ENCODE measurements at places on chromosomes 4 and X.
A peak's percentile ranks its signal among the peaks of the same experiment; 100 is the strongest.

DNA sequence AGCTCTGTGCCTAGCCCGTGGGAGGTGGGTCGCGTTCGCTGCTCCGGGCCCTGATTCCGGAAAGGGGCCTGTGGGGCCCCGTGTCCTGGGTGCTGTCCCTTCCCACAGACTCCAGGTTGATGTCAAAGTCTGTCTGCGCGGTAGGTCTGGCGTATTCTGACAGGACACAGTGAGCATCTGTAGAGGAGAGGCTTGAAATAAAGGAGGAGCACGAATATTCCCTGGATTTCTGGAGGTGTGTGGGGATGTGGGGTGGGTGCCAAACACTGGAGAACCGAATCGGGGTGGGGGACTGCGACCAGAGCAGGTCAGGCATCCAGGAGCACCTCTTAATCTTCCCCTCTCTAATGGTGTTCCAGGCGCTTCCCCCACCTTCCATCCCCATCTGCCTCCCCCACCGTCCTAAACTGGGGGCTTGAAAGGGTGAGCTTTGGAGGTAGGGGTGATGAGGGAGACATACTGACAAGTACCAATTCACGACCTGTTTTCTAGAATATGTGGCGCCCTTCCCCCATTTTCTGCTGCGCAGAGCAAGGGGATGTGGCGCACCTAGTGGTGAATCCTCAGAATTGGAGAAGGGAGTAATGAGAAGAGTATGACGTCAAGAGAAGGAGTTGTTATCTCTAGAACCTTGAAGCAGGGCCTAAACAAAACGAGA is 877 bp downstream of the GPRASP1 start:
- DNase-seq = peak; percentile 69

DNA sequence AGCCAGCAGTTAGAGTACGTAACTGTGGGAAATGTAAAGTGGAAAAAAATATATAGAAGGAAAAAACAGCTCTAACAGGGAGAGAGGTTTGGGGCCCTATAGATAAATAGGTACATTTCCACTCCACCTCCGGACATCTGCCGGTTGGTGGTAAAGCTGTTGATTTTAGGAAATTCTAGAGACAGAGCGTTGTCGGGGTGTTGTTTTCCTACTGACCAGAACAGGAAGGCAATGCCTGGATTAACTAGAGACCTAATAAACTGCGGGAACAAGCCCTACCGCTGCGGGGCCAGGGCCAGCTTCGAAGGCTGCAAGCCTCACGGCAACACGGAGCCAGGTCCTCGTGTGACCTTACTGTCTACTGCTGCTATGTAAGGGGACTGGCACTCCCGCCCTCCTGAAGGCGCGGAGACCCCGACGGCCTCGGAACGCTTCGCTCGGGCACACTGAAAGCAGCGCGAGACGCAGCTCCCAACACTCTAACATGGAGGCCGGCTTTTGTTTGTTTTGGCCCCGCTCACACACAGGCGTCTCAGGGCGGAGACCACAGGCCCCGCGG is 702 bp upstream of the CDKN2AIP start:
- DNase-seq = no peak

DNA sequence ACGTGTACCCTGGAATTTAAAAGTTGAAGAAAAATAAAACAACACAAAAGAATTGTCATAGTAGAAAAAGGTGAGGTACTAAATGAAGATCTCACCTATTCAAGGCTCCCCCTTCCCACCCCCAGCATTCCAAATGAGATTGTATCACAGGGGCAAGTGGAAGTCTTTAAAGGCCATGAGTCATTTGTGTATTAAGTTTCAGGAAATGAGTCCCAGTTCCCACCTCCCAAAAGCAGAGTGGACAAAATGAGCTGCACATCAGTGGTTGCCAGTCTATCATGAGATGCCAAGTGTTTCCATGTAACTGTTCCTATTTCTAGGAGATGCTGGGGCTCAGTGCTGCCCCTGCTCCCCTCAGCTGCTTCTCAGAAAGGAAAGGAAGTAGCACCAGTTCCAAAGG is 20.1 kb downstream of the ARHGEF9 start:
- no peak for DNase-seq

DNA sequence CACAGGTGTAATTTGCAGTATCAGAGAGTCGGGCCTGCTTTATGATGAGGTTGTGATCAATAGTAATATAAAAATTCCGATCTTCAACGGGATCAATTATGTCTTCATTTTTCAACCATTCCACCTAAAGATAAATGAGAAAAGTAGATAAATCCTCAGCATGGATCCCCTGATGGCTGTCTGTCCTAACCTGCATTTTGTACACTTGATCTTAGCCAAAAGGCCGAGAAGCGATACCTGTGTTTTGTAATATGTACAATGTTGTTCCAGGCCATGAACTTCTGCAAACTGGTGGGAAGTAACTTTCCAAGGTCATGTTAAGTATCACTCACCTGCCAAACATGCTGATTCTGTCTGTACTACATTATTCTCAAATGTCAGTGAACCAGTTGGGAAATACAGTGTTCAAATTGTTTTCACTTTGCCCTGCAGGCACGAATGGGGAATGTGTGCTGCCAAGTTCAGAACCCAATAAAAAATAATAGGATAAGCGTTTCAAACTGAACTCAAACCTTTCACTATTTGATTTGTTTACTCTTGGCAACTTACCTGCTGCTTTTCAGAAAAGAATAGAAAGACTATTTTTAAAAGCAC is 298.1 kb downstream of the UNC5C start:
- DNase-seq = no peak

DNA sequence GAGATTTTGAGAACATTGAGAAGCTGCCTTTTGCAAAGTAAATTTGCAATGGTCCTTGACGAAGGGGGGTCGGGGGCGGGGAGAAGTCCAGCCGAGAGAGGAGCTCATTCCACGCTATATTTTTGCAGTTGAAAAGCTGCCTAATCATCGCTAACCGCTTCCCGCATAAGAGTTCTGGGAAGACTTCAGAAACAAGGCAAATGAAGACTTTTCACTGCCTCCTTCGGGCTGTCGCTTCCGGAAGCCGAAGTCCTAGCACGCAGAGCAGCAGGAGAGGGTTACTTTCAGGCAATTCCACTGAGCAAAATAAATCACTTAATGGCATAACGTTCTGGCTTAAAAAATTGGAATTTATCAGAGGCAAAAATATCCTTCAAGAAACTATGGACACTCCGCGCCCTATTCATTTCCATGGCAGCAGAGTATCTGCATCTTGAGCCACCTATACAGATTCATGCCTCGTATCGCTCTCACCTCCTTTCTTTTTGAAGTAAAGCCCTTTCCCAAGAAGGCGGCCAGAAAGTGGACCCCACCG is 2.6 kb upstream of the LRAT start:
- no peak for DNase-seq

DNA sequence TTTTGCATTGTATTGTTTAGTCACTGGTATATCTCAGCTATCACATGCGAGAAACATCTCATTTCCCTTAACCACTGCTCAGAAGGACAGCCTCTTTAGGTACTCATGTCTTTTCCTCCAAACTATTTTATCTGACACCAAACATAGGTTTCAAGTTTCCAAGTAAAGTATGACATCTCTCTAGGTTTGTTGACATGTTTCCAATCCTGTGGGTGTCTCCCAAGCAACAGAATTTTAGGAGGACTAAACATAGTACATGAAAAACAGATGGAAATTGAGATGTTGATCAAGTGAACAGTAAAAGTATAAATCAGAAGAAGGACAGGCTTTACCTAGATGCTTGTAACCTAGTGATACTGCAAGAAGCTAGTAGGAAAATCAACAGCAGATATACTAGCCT is 371.4 kb downstream of the DTHD1 start:
- no peak for DNase-seq
